ENCODE measurements at places on chromosomes 2 and 18. TPM values are rescaled to one million over a fixed set of nuclear protein-coding genes. Genes with fewer than 3 reads are reported as not detected.

Gene NEU4
- not detected for total RNA-seq

DNA sequence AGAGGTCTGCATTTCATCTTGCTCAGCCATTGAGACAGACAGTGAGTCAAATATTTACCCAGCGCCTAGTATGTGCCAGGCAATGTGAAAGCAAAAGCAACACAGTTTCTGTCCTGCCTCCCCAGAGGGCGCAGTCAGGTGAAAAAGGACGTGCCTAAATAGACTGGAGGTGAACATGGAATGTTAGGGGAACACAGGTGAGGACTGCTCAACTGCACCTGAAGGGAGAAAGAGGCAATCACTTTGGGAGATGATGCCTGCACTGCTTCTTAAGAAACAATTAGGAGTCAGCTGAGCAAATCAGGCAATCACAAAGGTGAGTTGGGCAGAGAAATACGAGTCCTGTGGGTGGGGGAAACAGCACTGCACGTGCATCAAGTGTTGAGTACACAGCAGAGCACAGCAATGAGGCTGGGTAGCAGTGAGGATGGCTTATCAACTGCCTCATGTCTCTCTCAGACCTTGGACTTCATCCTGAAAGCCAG, 218.3 kb upstream of the SMAD7 start:
- DNase-seq: no peak
- H3K4me3 ChIP-seq: no peak overlapping the region
- no peak overlapping the region for H3K27ac ChIP-seq
- no peaks in the 10 kb centered on the region for H3K4me1 ChIP-seq
- no peaks in the 10 kb centered on the region for H3K27me3 ChIP-seq

DNA sequence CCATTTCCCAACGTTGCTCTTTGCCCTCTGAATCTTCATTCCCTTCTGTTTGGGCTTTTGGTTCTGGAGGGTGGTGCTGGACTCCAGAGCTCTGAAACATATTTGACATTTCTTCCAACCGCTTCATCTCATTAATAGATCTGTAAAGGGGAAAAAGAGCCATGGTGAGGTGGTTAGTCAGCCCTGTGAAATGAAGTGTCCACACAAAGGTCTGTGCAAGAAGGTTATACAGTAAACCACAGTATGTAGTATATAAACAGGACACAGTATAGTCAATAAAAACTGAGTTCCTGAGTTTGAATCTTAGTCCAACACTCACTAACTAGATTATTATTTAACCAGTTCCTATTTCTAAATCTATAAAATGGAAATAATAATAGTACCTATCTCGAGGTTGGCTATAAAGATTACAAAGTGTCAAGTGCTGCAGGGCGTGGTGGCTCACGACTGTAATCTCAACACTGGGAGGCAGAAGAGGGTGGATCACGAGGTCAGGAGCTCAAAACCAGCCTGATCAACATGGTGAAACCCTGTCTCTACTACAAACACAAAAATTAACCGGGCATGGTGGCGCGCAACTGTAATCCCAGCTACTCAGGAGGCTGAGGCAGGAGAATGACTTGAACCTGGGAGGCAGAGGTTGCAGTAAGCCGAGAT, 13.1 kb downstream of the STARD7 start:
- no peak overlapping the region for H3K4me3 ChIP-seq
- peaks cover 27% of the 10 kb centered on the region for H3K4me1 ChIP-seq
- no peak overlapping the region for H3K27ac ChIP-seq
- H3K27me3 ChIP-seq: no peaks in the 10 kb centered on the region
- no peak for DNase-seq

DNA sequence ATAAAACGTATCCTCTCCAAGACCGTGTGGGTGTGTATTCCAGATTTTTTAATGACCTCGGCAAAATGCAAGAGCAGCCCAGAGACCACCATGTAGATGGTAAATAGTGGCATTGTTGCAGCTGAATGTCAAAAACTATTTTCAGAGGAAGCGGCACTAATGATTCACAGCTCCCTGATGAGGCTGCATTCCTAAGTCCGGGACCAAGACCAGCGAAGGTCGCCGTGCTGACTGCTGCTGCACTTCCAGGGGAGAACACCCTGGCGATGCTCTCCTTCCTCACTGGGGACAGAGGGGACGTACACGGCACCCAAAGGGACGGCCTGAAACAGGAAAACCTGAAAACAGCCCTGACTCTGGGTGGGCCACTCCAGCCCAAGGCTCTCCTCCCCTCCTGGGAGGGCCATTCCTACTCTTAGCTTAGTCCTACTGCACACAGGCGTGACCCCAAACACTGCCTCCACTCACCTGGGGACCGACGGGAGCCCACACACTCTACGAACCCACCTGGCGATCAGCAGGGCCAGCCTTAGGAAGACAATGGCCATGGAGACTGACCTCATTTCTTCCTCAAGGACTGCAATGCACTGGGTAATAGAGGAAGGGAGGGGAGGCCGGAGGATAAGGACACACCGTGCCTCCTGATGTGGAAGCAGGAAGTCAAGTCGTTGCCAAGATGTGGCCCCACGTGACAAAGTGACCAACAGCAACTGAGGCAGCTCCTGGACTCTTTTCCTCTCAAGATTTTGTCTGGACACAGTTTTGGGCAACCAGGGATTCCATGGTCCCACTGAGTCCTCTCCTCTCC, 82.8 kb downstream of the ZNF516 start:
- no peak overlapping the region for H3K4me3 ChIP-seq
- no peaks in the 10 kb centered on the region for H3K27me3 ChIP-seq
- H3K36me3 ChIP-seq: no peaks in the 10 kb centered on the region
- H3K4me1 ChIP-seq: peaks cover 54% of the 10 kb centered on the region
- H3K27ac ChIP-seq: no peak overlapping the region
- DNase-seq: no peak

DNA sequence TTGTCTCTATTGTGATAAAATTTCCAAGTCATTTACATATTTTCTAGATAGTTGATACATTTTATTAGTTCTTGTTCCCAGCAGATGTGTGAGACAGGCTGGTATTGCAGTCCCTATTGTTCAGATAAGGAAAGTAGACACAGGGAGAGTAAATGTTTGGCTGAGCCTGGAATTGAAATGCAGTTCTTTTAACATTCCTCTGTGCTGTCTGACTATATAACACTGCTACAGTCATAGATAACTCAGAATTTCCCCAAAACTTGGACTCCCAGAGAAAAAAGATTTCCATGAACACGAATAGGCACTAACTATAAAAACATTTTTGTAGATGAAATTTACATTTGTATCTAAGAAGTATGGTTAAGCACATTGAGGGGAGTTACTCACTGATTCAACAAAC, 71.4 kb downstream of the PLCL1 start:
- no peaks in the 10 kb centered on the region for H3K36me3 ChIP-seq
- no peaks in the 10 kb centered on the region for H3K27me3 ChIP-seq
- no peak overlapping the region for H3K4me3 ChIP-seq
- no peak overlapping the region for H3K27ac ChIP-seq

- no peaks in the 10 kb centered on the region for H3K27me3 ChIP-seq
- H3K36me3 ChIP-seq: peaks cover 3% of the 10 kb centered on the region
- H3K27ac ChIP-seq: no peak overlapping the region
- no peak for DNase-seq
Observed at GRCh38 chr2:63855418-63856302, 14.0 kb downstream of the UGP2 start.

Gene EVA1A
- total RNA-seq: not detected

DNA sequence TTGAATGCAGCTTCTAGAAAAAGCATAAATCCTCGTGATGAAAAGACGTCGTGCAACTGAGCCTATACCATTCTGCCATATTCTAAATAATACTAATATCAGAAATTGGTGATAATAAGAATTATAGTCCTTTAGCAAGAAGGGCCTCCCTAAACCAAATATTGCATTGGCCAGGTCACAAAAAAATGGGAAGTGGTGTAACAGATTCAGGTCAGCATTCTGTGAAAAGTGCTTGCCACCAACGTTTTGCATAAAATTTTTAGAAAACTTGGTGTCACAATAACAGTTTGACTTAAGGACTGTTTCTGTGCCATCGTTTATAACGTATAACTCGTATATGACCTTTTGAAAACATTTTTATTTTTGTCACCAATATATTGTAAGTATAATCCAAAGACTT, 603.6 kb downstream of the CPS1 start:
- no peak overlapping the region for H3K4me3 ChIP-seq
- H3K36me3 ChIP-seq: no peaks in the 10 kb centered on the region
- no peak for DNase-seq
- no peak overlapping the region for H3K27ac ChIP-seq
- H3K27me3 ChIP-seq: no peaks in the 10 kb centered on the region

DNA sequence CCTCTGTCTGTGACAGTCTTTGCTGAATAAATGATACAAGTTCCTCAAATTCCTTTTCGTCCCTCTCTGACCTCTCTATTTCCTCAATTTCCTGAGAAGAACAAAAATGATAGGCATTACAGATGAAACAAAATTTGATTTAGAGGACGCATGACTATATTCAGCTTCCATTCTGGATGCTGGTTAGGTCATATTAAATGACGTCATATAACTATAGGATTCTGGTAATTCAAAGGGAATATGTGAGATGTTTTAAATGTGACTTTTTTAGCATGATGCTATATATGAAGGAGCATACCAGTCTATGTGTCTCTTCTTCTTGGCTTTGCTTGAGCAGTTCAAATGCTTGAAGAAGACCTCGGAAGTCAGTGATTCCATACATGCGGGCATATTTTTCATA, 102.3 kb downstream of the TTN start:
- no peaks in the 10 kb centered on the region for H3K36me3 ChIP-seq
- H3K27ac ChIP-seq: no peak overlapping the region
- no peak for DNase-seq
- H3K4me1 ChIP-seq: no peaks in the 10 kb centered on the region
- H3K4me3 ChIP-seq: no peak overlapping the region

Gene STEAP3
- total RNA-seq: 24.1 TPM

Gene CNRIP1
- 7.6 TPM for total RNA-seq

Gene LRP1B
- total RNA-seq: 0.04 TPM

DNA sequence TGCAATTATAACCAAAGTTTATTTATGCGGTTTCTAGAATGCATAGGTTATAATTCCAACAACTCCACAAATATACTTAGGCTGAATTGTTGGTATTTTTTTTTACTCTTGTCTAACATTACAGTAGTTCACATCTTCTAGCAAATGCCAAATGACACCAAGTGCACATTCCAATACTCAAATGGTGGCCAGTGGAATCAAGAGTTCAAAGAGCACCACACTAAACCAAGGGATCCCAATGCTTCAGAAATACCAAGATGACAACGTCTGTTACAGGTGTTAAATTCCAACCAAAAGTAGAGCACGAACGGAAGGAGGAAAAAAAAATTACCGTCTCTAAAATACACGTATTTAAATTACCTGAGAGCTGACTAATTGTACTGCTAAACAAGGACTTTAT, 136.2 kb downstream of the TMEM247 start:
- no peaks in the 10 kb centered on the region for H3K36me3 ChIP-seq
- no peak overlapping the region for H3K27ac ChIP-seq
- H3K4me1 ChIP-seq: peaks cover 32% of the 10 kb centered on the region
- no peak for DNase-seq
- H3K27me3 ChIP-seq: no peaks in the 10 kb centered on the region

DNA sequence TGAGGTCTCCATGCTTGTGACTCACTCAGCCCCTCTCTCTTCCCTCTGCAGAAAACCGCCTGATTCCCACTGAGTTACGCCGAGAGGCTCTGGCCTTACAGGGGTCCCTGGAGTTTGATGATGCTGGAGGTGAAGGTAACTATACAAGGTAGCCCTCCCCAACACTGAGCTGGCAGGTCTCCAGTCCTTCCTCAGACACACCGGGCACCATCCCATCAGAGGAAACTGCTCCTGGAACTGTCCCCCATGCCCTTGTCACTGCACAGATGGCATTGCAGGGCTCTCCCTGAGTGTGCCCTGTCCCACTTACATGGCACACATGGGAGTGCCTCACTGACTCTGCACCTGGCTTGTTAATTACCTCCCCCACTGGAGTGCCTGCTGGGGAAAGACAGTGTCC, 1.9 kb downstream of the IMP4 start:
- no peak for DNase-seq
- H3K27me3 ChIP-seq: no peaks in the 10 kb centered on the region
- no peak overlapping the region for H3K27ac ChIP-seq
- peaks cover 67% of the 10 kb centered on the region for H3K36me3 ChIP-seq

DNA sequence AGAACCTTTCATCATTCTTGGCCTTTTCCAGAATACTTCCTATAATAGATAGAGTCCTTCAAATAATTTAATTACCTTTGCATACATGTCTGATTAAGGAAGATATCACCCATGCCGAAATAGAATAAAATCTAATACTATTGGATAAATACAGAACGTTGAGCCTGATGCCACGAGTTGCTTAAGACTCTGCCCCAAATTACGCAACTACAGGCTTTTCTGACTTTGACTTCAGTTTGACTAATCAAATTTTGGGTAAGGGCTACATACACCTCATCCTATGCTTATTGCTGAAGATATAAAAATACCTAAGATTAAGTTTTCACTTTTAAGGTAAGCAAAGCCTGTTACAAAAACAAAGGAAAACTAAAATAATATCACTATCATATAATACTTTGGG, 1065.1 kb upstream of the NRXN1 start:
- no peak overlapping the region for H3K4me3 ChIP-seq
- no peaks in the 10 kb centered on the region for H3K4me1 ChIP-seq
- no peak overlapping the region for H3K27ac ChIP-seq
- no peaks in the 10 kb centered on the region for H3K27me3 ChIP-seq
- no peaks in the 10 kb centered on the region for H3K36me3 ChIP-seq

Gene CENPA
- total RNA-seq: 3.4 TPM

Data from esophagus squamous epithelium (tissue), 5 donors.